ENCODE measurements at places on chromosomes 12 and 14.
A peak's percentile ranks its signal among the peaks of the same experiment; 100 is the strongest.

DNA sequence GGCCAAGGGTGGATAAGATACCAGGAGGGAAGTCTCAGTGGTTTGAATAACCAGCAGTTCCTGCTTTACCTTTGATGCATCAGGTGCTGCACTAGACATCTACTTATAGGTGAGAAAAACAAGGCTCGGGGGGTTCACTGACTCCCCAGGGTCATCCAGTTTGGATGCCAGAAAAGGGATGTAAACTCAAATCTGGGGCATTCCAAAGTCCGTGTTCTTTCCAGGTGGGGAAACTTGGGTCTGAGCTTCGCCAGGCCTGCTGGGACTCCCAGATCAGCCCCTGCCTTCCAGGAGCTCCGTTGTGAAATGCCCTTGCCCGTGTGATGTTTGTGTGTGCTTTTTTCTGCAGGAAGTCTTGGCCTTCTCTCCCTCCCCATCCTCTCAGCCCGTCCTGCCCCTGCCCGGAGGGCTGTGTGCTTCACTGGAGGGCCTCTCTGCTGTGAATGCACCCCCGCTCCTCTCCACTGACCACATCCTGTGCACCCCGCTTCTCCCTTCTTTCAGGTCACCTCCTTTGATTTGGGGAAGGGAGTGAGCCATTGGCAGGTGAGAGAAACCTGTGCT lies 42.1 kb downstream of the TSPAN9 start:
- no peak for DNase-seq

- DNase-seq: peak; percentile 74
Observed at GRCh38 chr12:57280211-57281062, 29.4 kb upstream of the STAC3 start.

DNA sequence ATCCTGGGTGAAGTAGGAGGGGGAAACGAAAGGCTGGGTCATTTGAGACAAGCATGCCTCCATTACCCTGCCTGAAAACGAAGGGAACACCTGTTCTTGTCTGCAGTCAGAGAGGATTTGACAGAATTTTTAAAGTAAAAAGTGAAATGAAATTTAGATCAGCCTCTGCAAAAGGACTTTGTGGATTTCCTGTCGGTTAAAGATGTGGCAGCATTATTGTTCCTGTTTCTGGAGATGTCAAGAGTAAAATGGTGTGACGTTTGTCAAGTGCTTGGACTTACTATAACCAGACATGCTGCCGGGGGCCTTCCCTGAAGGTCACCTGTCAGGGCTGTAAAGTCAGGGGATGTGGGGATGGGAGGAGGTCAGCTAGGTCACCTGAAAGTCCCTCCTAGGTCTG lies 32.0 kb downstream of the NRXN3 start:
- no peak for DNase-seq

DNA sequence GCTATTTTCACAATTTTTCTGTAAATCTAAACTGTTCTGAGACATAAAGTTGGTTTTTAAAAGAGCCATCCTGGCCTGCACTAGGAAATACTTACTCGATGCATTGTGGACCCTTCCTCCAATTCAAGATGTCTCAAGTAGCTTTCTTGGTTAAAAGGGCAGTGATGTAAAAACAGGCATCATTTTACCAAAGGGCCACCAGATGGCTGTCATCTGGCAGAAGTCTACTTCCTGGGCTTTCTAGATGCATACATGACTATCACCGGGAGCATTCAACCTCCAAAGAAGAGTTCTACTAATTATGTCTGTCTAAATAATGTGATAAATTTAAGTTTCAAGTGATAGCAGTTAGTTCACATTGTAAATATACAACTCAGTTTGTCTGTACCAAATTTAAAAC lies 96.8 kb upstream of the FRMD6 start:
- peak; percentile 28 for DNase-seq

DNA sequence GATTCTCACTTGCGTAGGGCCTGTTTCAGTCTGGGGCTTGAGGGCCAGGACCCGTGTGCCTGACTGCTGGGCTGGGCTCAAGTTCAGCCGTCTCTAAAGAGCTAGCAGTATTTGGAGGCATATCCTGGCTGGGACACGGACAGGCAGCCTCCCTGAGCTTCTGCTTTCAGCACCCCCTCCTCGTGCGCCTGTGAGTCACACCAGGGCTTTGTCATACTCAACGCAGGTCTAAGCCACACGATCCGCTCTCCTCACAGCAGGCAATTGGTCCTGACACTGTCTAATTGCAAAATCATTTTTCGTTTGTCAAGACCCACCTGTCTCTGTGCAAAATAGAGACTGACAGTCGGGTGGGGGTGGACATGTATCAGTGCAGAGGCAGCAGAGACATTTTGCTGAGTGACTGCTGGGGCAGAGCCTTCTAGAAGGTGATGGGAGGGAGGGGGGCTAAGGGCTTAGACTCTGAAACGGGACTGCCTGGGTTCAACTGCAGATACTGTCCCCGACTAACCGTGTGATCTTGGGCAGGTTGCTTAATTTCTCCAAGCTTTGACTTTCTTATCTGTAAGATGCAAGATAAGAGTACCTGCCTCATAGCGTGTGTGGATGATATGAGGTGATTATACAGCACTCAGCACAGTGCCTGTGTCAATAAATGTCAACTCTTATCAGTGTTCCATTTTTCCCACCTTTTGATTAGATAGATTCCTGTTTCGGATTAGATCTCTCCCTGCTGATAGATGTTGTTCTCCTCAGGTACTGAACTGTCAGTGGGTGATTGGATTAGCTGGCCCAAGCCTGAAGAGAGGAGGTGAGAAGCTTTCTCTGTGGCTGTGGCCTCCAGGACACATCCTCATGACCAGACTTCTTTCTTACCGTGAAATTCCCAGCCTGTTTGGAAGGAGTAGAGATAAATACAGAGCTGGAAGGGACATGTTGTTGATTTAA lies 53.1 kb downstream of the KCNA1 start:
- no peak for DNase-seq

GRCh38 chr14:35938770-35939169 lies 112.6 kb downstream of the BRMS1L start:
- no peak for DNase-seq

- DNase-seq: no peak
Observed at GRCh38 chr12:121522971-121523370, 57.9 kb downstream of the KDM2B start.

- DNase-seq: no peak
Observed at GRCh38 chr12:88433997-88434703, 146.1 kb downstream of the KITLG start.

GRCh38 chr12:78951803-78952551 lies 87.4 kb downstream of the SYT1 start:
- DNase-seq: no peak

GRCh38 chr12:78645956-78646355 lies 218.6 kb upstream of the SYT1 start:
- DNase-seq: no peak

- DNase-seq: no peak
Observed at GRCh38 chr12:69247268-69248018, 8.1 kb downstream of the CPSF6 start.

GRCh38 chr14:69154779-69155178 lies 1.9 kb upstream of the DCAF5 start:
- DNase-seq: peak; percentile 17

DNA sequence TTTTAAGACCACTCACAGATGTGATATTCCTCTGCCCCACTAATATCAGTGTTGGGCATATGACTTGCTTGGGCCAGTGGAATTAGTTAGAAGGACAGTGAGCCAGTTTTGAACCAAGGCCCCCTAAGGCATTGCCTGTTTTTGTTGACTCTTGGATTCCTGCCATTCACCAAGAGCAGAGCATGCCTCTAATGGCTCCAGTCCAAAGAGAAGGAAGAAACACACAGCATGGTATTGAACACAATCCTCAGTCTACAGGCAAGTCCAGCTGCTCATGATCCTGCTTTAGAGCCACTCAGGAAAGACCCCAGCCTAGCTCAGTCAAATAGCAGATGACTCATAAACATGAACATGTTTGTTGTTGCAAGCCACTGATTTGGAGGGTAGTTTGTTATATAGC lies 1201.5 kb downstream of the BCL11B start:
- no peak for DNase-seq

DNA sequence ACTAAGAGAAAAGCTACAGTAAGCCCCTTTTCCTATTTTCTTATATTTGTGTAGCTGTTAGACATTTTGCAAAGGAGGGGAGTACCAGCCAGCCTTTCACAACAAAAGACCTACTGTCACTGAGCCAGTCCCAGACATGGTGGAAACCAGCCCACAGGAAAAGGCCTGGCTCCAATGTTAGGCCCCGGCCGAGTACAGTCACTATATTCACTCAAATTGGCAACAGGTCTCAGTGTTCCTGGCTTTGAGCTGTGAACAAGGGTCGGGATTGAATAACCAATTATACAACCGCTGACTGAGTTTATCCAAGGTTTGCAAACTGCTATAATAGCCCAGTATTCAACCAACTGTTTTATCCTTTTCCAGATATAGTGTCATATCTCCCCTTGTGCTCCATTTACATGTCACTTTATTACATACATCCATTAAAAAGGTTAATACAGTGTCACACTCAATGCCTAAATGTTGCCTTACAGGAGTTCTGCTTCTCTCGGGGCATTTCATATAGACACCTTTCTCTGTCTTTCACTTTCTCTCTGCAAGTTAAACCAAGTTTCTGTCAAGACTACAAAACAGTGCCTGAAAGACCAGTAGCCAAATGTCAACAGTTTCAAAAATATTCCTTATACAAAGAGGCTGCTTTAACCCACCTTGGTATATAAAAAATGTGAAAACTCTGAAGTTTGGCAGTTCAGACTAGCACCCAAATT lies 178.1 kb downstream of the SOX5 start:
- peak; percentile 3 for DNase-seq

DNA sequence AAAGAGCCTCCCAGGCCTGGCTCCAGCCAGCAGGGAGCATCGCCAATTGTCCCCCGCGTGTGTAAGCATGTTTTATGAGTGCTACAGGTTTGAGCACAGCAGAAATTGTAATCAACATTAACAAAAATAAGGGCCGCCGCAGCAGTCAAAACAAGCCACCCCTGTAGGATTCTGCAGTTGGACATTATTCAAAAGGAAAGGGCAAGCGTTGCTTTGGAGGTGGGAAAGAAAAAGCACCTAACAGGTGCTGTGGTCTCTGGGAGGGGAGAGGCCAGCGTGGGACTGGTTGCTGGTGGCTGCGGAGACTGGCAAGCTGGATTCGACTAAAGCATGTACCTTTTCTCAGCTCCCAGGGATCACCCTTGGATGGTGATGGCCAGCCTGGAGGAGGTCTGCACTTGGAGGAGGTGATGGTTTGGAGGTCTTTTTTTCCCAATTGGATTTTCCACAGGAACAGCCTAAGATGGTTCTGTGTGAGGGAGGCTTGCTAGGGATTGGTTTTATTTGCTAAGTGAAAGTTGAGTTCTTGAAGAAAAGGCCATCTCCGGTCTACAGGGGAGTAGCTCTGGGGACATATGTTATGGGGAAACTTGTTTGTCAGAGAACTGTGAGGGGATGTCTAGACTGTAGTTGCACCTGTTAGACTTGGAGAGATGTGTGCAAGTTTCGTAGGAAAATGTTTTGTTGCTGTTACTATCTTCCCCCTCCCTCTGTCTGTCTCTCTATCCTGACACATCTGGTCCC lies 2.0 kb downstream of the DYRK2 start:
- DNase-seq: peak; percentile 20

- peak; percentile 10 for DNase-seq
Observed at GRCh38 chr12:78209846-78210505, 379.3 kb downstream of the NAV3 start.

- no peak for DNase-seq
Observed at GRCh38 chr14:54396183-54396492, 669 bp upstream of the CDKN3 start.

GRCh38 chr14:61435563-61436337 lies 114.4 kb downstream of the PRKCH start:
- DNase-seq: no peak

DNA sequence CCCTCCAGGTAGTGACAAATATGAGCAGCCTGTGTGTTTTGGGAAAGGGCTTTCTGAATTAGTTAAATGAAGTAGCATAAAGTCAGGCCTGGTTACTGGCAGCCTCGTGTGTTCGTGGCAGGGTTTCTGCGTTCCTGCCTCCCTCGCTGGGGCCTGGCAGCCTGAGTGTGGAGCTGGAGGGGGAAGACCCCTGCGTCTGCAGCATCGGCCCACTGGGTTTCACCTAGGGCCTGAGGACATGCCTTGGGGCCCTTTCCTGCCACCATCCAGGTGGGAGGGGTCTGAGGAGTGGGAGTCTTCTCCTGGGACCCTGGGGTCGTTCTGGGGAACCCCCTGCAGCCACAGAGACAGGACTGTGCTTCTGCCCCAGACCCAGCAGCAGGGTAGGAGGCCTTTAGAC lies 20.4 kb upstream of the AMN start:
- DNase-seq: no peak

GRCh38 chr12:101713059-101713682 lies 15.7 kb downstream of the CHPT1 start:
- no peak for DNase-seq

DNA sequence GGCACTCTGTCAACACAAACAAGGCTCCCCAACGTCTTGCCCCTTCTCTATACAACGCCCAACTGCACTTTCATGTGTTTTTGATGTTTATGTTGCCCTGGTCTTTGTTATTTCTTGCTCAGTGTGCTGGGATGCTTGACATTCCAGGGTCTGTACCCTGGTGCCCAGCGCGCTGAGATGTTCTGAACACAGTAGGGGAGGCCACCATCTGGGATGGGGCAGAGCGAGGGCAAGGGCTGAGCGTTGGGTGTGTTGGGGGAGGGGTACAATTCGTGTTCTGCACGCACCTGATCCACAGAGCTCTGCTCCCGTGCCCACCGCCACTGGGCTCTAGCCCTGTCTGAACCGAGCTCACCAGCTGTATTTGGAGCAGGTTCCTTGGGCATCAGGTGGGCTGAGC lies 52.9 kb downstream of the ISCA2 start:
- DNase-seq: no peak

- DNase-seq: no peak
Observed at GRCh38 chr12:60947533-60947932, 1312.7 kb upstream of the USP15 start.

- no peak for DNase-seq
Observed at GRCh38 chr12:46744283-46744682, 81.5 kb downstream of the SLC38A4 start.

DNA sequence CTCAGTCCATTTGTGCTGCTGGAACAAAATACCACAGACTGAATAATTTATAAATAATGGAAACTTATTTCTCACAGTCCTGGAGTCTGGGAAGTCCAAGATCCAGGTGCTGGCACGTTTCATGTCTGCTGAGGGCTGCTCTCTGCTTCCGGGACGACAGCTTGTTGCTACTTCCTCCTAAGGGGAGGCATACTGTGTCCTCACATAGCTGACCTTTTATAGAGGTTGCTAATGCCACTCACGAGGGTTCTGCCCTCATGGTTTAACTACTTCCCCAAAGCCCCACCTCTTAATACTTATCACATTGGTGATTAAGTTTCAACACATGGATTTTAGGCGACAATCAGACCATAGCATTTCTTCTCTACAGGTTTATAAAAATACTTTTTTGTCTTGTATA lies 411.1 kb downstream of the NRXN3 start:
- DNase-seq: no peak

DNA sequence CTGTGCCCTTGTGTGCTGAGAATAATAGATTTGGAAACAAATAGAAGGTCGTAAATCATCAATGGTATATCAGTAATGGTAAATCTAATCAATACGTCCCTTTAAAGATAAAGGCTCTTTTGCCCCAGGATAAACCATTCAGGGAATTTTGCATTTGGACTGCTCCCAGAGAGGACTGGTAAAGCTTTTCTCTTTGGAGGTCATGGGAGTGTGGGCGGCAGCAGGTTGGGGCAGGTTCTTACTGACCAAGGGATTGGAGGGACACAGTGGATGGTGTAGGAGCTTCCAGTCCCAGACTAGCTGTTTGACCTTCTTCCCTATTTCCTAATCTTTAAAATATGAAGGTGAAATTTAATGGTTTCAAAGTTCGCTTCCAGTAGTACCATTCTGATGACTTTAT lies 87.8 kb upstream of the NTF3 start:
- no peak for DNase-seq
